ENCODE measurements at places on chromosomes 3 and 15. TPM values are rescaled to one million over a fixed set of nuclear protein-coding genes. Genes with fewer than 3 reads are reported as not detected.

Gene CPNE9
- total RNA-seq = 0.44 TPM

Gene NR1I2
- 0.21 TPM for total RNA-seq

Gene TIPARP
- 58.0 TPM for total RNA-seq

Gene SAMMSON
- not detected for total RNA-seq

Gene SUCNR1
- total RNA-seq = 2.7 TPM

Gene COLQ
- total RNA-seq = 2.0 TPM

Gene CHRM5
- total RNA-seq = not detected

Gene SEMA5B
- total RNA-seq = 0.71 TPM

Gene MAGEF1
- 23.5 TPM for total RNA-seq

Gene OXSM
- total RNA-seq = 7.8 TPM

Gene DOCK3
- total RNA-seq = 1.5 TPM

Gene SIDT1
- 5.3 TPM for total RNA-seq

Gene TNFAIP8L3
- total RNA-seq = 10.4 TPM

Gene CLRN1
- total RNA-seq = not detected

Gene GPR160
- 24.4 TPM for total RNA-seq

Gene CTDSPL
- 60.3 TPM for total RNA-seq

Gene FEZF2
- total RNA-seq = not detected

Gene ATP1B3
- 143 TPM for total RNA-seq

Gene GPR87
- total RNA-seq = 0.24 TPM

Gene HYAL1
- 58.2 TPM for total RNA-seq

Gene RARB
- 5.6 TPM for total RNA-seq
